Naive thymus-derived CD4-positive, alpha-beta T cell (primary cell): ENCODE measurements at places on chromosomes 6 and 20.

GRCh38 chr6:5096482-5096881 lies 11.3 kb downstream of the PPP1R3G start:
- no peak for DNase-seq

- DNase-seq: no peak
Observed at GRCh38 chr6:10613723-10614122, 80.7 kb downstream of the C6orf52 start.

DNA sequence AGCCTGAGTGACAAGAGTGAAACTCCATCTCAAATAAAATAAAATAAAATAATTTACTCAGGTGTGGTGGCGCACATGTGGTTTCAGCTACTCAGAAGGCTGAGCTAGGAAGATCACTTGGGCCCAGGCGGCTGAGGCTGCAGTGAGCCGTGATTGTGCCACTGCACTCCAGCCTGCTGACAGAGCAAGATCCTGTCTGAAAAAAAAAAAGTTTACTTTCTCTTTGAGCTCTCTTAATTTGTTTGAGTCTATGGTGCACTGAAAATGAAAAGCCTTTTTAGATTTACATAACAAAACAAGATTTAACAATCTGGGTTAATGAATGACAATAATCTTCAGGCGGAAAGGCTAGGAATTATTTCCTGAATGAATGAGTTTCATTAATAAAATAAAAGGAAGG lies 23.3 kb upstream of the NHSL1 start:
- DNase-seq: no peak

GRCh38 chr6:156988276-156989158 lies 211.3 kb downstream of the ARID1B start:
- no peak for DNase-seq

DNA sequence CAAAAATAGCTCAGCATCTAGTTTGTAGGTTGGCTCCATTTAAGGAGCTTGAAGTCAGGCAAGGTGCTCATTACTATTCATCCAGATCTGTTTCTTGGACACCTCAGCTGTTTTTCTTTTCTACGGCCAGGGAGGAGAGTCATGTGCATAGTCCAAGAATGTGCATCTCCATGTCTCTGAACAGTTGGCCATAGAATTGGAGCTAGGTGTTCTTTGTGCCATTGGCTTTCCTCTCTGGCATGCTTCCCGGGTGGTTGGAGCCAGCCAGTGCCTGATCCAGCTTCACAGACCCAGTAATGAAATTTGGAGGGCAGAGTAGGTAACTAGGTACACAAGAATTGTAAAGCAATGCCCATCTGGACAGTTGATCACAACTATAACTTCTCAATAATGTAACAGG lies 21.6 kb downstream of the EYA4 start:
- no peak for DNase-seq

DNA sequence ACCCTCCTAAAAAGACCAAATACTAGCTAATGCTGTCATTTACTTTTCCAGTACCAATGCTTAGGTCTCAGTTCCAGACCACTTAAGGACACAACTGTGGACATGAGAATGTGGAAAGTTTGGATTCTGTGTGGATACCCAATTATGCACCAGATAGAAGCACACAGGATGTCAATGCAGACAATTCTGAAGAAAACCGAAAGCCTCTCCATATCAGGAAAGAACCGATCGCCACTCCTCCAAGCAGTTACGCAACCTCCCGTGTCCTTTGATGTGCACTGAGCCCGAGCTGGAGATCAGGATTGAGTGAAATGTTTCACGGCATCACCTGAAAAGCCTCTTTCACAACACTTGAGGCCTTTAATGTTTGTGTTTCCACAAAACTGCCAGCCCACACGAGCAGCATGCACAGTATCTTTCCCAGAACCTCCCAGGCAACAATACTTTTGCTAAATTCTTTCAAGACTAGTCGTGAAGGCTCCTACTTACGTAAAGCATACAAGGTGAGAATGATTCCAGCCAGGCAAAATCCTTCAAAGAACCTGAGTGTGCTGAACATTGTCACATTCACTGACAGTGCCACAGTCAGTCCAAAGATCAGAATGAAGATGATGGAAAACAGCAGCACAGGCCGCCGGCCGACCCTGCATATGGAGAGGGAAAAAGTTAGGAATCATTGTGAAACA lies 47.0 kb downstream of the SLC22A23 start:
- no peak for DNase-seq

DNA sequence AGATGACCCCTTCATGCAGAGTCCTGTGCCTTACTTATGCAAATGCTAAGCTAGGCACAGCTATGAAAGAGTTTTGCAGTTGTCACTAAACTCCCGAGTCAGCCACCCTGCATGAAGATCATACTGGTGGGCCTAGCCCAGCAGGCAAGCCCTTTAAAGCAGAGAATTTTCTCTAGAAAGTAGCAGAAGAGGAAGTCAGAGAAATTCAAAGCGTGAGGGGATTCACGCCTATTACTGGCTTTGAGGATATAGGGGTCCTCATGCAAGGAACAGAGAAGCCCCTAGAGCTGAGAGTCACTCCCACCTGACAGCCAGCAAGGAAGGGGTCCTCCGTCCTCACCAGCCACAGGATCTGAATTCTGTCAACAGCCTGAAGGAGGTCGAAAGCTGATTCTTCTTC lies 54.6 kb downstream of the MYB start:
- no peak for DNase-seq

GRCh38 chr6:2900821-2901644 lies 2.1 kb downstream of the SERPINB9 start:
- no peak for DNase-seq

GRCh38 chr20:44314870-44315269 lies 3.9 kb upstream of the FITM2 start:
- DNase-seq: no peak

DNA sequence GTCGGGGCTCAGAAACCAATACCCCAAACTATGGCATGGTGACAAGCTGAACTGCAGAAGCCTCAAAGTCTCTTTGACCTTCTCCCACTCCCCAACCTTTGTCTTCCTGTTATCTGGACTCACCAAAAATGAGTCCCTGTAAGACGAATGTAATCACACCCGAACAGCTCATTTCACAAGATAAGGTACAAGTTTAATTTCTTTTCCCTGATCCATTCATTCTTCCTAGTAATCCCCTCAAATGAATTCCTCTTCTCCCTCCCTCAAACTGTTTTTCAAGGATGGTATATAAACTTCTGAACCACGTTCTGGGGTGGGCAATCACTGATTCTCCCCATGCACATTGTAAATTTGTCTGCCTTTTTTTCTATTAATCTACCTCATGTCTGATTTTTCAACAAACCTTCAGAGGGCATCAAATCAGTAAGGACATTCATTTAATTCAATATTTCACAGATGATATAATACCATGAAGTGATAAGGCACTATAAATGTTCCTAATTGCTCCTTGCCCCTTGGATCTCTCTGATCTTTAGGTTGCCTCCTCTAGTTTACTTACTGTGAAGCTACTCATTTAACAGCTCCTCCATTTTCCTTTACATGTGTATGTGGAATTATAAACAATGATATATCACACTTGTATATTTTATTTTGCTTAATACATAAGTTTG lies 77.2 kb downstream of the OR2B2 start:
- no peak for DNase-seq
